Stimulated activated CD4-positive, alpha-beta T cell treated with anti-CD3 and anti-CD28 coated beads, Interleukin-4, amount 100 ng/mL, for 4 hours (primary cell): ENCODE measurements at places on chromosomes 12 and 14.

DNA sequence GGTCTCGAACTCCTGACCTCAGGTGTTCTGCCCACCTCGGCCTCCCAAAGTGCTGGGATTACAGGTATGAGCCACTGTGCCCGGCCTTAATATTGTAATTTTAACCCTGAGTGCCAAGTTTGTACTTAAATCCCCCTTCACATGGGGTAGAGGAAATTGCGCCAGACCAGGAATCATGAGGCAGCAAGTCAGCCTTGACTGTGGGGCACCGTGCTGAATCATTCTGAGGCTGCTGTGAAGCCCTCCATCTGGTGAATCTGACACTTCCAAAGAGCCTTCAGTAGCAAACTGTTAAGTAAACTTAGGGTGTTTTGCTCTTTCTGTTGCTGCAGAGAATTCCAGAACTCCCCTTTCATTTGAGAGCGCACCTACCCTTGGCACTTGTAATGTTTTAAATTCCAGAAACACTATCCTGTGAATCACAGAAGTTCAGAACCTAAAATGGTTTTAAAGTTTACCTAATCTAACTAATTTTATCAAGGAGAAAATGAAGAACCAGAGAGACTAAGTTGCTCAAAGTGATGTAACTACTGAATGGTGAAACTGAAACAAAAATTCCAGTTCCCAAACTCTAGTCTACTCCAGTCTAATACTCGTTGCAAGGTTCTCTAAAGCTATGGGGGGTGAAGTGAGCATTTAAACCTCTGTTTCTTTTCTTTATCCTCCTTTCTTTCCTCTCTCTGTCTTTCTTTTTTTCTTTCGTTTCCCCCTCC, 7.5 kb downstream of the HEBP1 start:
- DNase-seq: no peak

GRCh38 chr12:49030119-49030518, 11.5 kb upstream of the PRKAG1 start:
- DNase-seq: no peak

DNA sequence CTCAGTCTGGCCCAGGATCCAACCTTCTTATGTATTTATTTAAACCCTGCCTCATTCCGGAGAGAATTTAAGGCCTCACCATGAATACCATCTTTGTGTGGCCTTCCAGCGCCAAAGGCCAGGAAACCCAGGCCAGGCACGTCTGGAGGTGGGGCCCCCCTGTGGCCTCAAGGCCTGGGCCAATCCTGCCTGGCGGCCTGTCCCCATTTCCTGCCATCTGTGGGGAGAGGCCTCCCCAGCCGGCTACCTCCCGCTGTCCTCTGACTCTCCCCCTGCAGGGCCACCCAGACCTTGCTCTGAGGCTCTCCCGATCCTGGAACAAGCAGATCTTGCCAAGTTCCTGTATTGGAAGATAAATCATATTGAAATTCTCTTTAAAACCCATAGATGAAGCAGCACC, 37.4 kb upstream of the MEG3 start:
- DNase-seq: no peak

DNA sequence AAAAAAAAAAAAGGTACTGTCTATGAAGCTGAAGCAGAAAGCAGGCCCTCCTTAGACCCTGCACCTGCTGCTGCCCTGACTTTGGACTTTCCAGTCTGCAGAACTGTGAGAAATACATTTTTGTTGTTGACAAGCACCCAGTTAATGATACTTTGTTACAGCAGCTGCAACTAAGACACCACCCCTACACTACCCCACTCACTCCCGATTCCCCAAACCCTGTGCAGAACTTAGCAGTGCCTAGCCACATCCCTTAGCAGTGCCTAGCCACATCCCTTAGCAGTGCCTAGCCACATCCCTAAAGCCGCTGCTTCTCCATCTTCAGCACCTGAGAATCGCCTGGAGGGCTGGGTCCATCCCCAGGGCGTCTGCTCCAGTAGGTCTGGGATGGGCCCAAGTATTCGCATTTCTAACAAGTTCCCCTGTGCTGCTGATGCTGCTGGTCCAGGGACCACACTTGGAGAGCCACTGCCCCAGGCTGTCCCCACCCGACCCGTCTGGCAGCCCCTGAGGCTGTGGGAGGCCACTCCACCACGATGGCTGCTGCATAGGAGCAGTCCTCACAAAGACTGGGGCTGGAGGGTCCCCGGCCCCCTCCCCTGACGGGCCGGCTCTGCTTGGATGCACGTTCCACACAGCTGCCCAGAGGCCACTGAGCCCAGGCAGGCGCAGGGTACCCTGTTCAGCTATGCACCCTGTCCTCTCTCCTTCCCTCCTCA, 10.8 kb upstream of the PPP1R13B start:
- DNase-seq: no peak

DNA sequence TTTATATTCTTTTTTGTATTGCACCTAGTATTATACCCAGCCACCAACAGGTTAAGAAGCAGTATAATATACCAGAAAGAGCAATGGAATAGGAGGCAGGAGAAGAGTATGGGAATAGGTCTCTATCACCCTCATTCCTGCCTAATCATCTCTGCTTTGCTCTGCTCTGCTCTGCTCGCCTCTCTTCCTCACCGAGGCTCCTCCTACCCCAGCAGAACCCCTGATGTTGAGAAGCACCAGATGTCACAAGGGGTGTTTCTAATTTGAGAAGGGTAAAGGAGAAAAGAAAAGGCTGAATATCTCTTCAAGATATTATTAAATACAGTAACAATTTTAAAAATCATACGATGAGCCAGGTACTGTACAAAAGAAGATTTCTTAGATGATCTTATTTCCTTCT, 89.0 kb downstream of the STON2 start:
- DNase-seq: no peak

GRCh38 chr12:87413784-87414183, 615.4 kb downstream of the C12orf50 start:
- no peak for DNase-seq

- DNase-seq: no peak
Measured at GRCh38 chr12:118420673-118421072, 44.3 kb downstream of the SUDS3 start.

DNA sequence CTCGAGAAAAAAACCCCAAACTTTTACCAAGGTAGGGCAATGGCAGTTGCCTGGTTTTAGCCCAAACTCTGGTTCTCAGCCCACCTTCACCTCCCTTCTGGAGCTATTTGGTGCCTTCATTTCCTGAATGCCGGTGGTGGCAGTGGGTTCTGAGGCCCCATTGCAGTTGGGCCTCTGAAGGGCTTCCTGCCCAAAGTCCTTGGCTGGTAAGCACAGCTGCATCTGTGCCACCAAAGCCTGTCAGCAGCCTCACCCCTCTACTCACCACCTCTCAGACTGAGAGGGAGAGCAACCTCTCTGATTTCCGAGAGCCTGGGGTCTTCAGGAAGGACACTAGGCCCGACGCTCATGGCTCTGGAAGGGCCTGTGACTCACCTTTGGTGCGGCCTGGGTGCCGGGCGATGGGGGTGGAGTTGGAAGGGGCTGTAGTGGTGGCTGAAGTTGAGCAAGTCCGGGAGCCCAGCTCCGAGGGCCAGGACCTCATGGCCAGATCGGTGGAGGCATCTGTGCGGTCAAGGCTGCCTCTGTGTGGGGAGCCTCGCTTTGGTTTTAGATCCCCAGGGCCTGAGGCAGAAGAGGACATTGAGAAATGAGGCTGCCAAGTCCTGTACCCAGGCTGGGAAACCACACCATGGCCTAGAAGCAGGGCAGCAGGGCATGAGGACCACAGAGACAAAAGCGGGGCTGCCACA, 38.6 kb upstream of the GPR68 start:
- DNase-seq: no peak

GRCh38 chr14:61034416-61035120, 53.5 kb downstream of the SLC38A6 start:
- no peak for DNase-seq

GRCh38 chr14:22010545-22011252, 337.1 kb upstream of the OR4E1 start:
- DNase-seq: no peak

DNA sequence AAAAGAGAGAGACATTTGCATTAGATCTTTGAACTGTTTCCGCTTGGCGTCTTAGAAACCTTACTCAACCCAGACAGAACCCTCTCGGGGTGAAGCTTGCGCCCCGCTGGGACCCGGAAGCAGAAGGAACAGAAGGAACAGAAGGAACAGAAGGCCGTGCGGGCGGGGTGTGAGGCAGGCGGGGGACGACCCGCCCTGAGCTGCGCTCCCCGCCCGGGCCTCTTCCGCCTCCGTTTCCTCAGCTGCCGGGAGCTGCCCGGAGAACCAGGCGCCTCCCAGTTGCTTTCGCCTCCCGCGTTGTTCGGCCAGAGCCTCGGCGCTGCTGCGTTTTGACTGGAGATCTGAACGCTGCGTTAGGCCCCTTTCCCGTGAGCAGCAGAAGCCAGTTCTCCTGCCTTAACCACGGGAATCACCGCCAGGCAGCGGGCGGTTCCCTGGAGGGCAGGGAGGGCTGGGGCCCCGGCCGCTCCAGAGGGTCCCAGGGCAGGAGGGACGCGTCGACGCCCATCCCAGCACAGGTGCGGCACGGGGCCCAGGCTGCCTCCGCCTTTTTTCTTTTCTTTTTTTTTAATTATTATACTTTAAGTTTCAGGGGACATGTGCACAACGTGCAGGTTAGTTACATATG, 19.3 kb upstream of the MMP17 start:
- DNase-seq: no peak

DNA sequence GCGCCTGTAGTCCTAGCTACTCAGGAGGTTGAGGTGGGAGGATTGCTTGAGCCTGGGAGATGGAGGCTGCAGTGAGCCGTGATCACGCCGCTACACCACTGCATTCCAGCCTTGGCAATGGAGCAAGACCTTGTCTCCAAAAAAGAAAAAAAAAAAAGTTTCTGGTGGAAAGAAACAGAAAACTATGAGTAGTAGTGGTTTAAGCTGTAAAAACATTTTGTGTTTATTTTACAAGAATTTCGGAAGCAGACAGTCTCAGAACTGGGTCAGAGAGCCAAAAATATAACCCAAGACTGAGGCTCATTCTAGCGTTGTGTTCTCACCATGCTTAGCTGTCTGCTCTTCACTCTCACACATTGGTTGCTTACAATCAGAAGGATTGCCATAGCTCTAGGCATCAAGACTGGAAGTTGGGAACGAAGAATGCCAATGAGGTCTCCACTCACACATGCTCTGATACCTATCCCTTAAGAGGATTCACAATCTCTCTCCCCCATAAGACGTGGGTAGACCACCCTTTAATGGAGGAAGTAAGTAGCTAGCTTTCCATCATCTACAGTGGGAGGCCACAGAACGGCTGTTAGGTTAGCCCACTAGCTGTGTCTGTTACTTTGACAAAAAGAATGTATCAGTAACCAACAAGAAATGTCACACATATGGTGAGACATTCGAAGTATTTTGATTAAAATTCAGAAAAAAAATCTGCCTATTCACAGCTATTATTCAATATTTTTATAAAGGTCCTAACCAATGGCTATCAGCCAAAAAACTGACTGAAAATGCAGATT, 117.6 kb upstream of the RASSF8 start:
- no peak for DNase-seq

DNA sequence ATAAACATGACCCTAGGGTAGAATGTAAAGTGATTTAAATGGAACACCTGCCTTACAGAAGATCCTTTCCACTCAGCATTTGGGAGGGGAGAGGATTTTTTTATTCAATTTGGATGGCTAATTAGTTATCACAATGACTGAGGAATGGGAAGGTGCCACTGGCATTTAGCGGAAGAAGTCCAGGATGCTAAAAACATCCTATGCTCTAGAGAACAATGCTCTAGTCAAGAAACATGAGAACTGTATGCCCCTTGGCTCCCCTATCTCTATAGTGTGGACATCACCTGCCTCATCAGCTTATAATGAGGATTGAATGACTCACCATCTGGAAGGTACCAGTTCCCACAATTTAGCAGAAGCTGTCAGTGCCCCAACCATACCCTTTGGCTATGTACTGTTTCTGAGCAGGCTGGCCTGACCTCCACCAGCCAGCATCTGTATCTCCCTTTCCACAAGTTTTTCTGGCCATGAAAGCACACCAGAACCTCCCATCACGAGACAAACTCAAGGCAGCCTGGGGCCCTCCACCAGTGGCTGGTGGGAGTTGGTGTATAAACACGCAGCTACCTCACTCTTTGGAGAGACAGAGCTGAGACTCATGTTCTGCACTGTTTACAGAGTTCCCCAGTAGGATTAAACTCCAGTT, 109.7 kb upstream of the VASH1 start:
- no peak for DNase-seq

DNA sequence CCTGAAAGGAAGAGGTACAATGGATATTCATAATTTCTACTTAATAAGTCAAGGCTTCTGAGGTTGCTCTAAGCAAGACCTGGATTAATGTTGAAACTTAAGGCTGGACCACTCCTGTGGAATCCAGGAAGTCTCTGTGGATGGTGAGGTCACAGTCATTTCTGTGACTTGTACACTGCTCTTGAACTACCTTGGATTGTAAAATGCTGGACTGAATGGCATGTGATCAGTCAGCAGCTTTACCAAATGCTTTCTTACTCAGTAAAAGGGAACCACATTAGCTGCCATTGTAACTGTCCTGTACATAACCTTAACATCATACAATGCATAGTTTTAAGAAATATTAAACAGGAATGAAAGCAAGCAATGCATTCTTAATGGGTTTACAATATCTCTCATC, 182.9 kb downstream of the NOVA1 start:
- no peak for DNase-seq

GRCh38 chr12:114694436-114695304, 10.7 kb upstream of the TBX3 start:
- no peak for DNase-seq

DNA sequence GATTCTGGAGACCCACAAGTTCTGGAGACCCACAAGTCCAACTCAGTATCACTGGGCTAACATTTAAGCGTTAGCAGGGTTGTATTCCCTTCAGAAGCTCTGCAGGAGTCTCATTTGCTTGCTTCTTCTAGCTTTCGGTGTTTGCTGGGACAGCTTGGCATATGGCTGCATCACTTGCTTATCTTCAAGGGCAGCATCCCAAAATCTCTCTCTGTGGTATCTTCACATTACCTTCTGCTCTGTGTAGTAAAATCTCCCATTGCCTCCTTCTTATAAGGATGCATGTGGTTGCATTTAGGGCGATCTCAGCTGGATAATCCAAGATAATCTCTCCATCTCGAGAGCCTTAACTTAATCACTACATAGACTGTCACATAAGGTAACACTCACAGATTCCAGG, 7.3 kb upstream of the CNTN1 start:
- DNase-seq: no peak

DNA sequence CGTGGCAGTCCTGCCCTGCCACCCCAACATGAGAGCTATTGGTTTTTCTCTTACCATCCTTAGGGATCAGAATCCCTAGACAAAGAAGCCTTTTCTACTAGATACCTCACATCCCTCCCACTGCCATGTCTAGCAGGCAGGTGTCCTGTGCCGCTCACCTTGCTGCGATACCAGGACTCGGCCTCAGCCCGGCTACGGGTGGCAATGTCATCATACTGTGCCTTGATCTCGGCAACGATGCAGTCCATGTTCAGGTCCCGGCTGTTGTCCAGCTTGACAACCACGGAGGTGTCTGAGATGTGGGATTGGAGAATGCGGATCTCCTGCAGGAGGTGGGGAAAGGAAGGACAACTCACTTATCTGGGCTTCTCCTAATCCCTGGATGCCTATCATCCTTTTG, 4.5 kb downstream of the KRT83 start:
- DNase-seq: no peak
